ENCODE measurements at places on chromosomes 5 and 9.

GRCh38 chr5:154199671-154200220 lies 9.2 kb downstream of the GALNT10 start:
- no peak for DNase-seq

DNA sequence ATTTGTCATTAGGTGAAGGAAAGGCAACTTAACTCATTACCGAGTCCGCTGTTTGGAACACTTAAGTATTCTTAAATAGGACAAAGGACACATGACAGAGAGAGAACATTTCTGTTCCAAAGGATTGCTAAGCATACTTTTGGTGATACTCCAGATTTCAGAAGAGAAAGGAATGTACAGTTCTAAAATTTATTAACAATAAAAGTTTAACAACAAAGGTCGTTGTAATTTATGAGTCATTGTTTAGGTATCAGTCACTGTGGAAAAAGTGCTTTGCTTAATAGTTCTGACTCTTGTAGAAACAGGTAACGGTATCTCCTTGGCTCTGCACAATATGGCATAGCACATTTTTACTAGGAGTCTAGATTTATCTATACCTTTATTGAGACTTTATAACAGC lies 36.3 kb upstream of the PAM start:
- DNase-seq, result no peak

DNA sequence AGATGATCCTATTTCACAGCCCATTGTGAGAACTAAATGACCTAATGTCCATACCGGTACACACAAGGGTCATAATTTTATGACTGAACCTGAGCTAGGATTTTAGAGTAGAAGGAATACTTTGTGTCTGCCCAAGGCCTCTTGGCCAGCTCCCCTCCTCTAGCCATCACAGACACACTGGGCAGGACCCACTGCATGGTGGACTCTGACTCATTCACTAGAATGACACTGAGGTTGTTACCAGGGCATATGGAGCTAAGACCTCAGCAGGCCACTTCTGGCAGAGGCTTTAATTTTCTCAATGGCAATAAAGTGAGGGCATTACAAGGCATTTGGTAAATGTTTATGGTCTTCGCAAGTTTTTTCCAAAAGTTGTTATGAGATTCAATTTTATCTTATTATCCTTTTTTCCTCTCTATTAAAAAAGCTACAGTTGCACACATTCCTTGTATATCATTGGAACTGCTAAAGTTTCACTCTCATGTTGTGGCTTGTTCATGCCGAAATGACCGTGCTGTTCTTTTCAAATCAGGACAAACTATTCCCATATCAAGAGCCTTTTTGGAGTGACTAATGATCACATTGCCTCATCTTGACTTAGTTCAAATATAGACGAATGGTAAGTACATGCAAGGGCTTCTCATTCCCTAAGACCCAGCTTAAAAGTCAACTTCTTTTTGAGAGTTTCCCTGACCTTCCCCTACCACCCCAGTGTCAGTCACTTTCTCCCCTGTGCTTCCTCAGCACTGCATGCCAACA lies 595.7 kb downstream of the ACTL7B start:
- DNase-seq, result no peak

- DNase-seq, result peak; percentile 5
These were observed 443.5 kb downstream of the PDE4D start for GRCh38 chr5:59449905-59450644.

DNA sequence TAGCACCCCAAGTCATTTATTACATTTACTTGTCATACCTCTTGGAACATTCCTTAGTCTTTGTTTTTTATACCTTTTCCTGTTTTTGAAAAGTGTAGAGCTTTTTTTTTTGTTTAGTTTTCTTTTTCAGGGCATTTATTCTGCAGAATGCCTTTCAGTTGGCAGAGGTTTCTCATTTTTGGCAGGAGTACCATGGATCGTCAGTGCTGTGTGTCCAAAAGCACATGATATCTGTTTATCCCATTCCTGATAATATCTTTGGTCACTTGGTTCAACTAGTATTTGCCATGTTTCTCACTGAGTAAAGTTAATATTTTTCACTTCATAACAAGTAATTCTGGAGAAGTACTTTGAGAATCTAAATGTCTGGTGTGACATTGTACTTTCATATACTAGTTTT lies 10.7 kb downstream of the OGN start:
- no peak for DNase-seq

DNA sequence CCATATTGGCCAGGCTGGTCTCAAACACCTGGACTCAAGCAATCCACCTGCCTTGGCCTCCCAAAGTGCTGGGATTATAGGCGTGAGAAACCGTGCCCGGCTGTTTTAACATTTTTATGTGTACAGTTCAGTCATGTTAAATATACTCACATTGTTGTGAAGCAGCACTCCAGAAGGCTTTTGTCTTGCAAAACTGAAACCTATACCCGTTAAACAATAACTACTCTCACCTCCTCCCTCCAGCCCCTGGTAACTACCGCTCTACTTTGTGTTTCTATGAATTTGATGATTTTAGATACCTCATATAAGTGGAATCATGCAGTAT lies 23.1 kb upstream of the SHB start:
- no peak for DNase-seq

DNA sequence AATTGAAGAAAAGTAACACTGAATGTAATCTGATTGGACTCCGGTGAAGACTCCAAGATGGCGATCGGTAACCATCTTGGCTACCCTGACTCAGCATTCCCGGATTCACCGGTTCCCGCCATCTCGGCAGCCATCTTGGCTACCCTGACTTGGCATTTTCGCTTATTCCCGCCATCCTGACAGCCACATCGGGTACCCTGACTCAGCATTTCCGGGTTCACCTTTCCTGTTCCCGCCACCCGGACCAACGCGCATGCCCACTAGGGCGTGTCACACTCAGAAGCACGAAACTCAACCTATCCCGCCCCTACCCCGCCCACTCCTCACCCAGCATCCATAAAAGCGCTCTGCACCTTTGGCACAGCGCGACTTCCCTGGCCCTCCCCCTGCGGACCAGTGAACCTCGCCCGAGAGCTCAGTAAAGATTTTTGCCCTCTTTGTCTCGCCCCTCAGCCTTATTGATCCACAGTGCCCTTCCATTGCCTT lies 17.2 kb downstream of the SPTLC1 start:
- no peak for DNase-seq

- DNase-seq, result no peak
These were observed 211.3 kb downstream of the DCP2 start for GRCh38 chr5:113187906-113188305.

DNA sequence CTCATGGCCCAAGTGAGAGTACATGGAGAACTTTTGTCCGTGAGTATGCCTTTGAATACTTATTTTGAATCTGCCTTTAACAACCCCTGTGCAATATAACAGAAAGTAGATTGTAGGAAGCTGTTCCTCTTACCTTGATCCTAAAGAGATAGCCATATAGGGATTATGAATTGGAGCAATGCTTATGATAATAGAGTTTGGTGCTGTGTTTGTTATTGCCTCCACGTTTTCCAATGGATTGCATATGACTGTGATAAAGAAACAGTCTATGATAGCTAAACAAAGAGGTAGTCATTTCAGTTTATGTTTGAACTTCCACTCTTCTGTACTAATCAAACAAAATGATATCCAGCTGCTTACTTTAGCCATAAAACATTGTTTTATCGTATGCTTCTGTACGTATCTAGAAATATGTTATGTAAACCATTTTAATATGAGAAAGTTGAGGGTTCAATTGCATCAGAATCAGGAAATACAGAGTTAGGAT lies 199.6 kb upstream of the RGMB start:
- no peak for DNase-seq

- no peak for DNase-seq
These were observed 1259.8 kb downstream of the PTPRD start for GRCh38 chr9:9352877-9353481.

DNA sequence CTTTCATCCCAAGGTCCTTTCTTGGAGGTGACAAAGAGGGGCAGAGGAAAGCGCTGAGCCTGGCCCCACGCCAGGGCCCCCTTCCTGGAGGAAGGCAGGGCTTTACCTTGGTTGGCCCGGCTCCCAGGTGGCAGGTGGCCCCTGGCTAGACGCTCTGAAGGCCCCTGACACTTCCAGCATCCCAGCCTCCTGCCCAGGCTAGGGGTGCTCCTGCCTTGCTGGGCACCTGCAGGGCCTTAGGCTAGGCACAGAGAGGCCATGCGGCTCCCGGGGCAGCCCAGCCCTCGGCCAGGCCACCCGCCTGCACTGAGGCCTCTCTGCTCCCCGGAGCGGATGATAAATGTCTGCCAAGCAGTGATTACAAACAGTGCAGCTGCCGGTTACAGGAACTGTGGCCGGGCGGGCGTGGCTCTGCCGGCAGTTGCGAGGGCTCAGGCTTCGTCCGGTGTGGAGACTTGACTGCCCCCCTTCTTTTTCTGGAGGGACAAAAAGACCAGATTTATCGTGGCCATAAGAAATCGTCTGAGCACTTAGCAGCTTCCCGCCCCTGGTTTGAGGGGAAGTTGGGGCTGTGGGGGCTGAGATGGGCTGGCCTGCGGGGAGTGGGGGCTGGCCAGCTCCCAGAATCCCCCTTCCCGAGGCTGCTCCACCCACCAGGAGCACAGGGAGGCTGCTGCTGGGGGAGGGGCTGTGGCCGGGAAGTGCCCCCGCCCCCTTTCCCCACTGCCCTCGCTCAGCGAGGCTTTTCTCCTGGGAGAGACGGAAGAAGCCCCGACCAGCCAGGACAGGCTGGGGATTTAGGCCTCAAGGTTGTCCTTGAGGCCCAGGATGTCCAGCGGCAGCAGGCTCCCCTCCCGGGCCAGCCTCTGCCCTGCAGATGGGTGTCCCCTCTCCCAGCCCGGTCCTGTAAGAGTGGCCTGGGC lies 31.6 kb upstream of the UBAC1 start:
- DNase-seq, result peak; percentile 89

- DNase-seq, result no peak
These were observed 7.4 kb upstream of the CCDC187 start for GRCh38 chr9:136311051-136312008.

GRCh38 chr9:27348785-27349697 lies 52.1 kb upstream of the EQTN start:
- DNase-seq, result no peak

- peak; percentile 22 for DNase-seq
These were observed 30.8 kb downstream of the LIX1 start for GRCh38 chr5:97111616-97112015.

DNA sequence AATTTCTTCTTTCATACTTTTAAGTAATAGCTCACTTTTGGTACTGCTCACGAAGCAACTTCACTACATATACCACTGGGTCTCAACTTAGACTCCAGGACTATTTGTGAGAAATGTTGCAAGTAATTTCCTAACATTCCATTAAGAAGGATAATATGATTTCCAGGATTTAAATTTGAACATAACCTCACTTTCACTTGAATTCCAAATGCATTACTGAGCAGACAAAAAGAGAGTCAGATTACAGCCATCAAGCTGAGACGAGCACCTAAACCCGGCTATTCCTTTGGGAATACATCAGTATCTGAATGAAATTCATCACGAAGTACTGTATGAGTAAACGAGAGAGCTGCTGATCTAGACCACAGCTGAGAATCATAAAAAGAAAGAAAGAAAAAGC lies 47.3 kb downstream of the LIFR start:
- no peak for DNase-seq

GRCh38 chr5:91787718-91788117 lies 404.6 kb upstream of the ARRDC3 start:
- DNase-seq, result no peak

DNA sequence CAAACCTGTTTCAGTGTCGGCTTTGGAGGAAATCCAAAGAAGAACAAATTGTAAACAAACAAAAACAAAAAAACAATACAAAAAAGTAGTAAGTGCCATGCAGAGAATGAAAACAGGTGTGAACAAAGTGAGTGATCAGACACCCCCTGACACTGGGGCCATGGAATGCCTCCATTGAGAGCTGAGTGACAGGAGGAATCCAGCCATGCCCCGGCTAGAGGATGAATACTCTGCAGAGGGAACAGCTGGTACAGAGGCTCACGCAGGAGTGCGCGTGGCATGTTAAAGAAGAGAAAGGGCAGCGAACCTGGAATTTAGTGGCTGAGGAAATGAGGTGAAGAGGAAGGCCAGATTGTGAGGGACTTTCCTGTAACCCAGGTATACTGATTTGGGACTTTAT lies 15.5 kb upstream of the CCNJL start:
- no peak for DNase-seq

GRCh38 chr9:27701587-27701986 lies 128.3 kb upstream of the C9orf72 start:
- no peak for DNase-seq

- DNase-seq, result no peak
These were observed 30.9 kb upstream of the RGMB start for GRCh38 chr5:98742396-98743073.

DNA sequence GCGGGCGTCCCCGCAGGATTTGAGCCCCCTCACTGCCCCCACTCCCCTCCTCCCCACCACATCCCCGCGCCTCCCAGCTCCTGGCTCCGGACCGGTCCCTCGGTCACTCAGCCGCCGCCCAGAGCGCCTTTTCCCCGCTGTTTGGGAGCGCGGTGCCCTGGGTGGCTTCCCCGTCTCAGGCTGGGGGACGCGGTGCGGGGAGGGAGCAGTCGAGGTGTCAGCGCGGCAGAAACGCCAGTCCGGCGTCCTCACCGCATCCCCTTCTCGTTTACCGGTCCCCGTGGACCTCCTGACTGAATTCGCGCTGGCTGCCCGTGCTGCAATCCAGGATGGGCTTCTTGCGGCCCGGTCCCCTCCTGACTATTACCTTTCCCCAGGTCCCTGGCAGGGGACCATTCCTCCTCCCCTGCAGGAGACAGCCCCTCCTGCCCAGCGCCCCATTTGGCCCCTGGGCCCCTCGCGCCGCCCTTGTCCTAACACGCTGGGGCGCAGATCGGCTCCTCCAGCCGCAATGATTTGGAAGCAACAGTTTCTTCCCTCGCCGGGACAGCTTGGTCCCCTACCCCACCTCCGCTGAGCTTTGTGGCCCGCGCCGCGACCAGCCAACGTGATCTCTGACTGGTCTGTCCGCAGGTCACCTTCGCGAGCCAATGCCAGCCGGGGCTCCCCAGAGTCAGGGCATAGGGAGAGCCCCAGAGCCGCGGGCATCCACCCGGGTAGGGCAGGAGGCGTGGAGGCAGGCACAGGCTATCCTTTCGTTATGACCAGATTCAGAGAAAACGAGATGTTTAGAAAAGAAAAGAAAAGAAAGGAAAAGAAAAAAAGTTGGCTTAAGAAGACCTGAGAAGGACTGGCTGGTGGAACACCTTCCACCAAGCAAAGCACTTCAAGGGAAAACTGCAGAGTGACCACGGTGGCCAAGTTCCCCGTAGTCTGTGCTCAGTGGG lies 1.2 kb downstream of the ANKRD33B start:
- no peak for DNase-seq

DNA sequence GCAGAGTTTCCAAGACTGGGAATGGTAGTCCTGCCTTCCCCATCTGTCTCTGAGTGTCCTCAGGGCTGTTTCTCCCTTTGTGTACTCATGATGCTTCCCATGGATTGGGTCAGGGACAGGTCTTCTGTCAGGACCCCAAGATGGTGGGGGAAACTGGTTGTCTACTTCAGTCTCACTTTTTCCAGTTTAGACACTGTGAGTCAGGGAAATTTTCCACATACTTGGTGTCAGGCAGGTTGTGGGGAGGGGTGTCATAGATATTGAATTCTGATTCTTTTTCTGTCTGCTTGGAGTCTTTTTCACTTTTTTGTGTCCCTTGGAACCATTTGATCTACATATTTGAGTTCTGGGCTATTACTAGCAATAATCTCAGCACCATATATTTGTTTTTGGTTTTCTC lies 10.3 kb downstream of the POLK start:
- DNase-seq, result no peak

- no peak for DNase-seq
These were observed 113.3 kb upstream of the CCDC152 start for GRCh38 chr5:42643360-42643759.
